ENCODE measurements at places on chromosomes 4 and X. TPM values are rescaled to one million over a fixed set of nuclear protein-coding genes. Genes with fewer than 3 reads are reported as not detected.

YY2 gene
- 3.3 TPM for total RNA-seq

GRCh38 chrX:100410901-100411801, 1.1 kb upstream of the PCDH19 start:
- no peak for DNase-seq

DNA sequence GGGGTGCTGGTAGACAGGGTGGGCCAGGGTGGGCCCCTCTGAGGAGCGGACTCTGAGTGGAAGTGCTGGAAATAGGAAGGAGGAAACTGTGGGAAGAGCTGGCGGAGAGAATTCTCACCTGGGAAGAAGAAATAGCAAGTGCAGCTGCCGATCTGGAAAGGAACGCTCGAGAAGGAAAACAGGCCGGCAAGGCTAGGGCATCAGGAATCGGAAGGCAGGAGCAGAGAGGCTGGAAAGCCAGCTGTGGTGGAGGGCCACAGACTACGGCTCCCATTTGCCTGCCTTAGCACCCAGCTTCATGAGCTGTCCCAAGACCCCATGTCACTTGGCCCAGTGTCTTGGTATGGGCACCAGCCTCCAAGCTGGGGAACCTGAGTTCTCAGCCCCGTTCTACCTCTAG, 37.3 kb downstream of the DCTD start:
- no peak for DNase-seq

- no peak for DNase-seq
Observed at GRCh38 chrX:135383249-135383648, 38.5 kb upstream of the SMIM10L2A start.

PRSS12 gene
- total RNA-seq: 6.4 TPM

GPRIN3 gene
- total RNA-seq: 36.8 TPM

GRCh38 chr4:5448221-5448620, 260.1 kb downstream of the EVC2 start:
- no peak for DNase-seq

GRCh38 chr4:68416591-68416990, 30.7 kb upstream of the TMPRSS11E start:
- DNase-seq: no peak

DNA sequence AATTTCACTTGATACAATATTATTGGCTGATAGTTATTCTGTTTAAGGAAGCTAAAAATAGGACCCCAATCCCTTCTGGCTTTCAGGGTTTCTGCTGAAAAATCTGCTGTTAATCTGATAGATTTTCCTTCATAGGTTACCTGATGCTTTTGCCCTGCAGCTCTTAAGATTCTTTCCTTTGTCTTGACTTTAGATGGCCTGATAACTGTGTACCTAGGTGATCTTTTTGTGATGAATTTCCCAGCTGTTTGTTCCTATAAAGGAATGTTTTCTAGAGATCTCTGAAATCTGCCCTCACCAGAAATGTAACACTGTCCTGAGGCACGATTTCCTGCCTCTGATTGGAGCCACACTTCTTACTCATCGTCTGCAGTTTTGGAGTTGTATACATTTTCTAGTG, 69.4 kb upstream of the PRDM5 start:
- no peak for DNase-seq

GRCh38 chrX:37684426-37684825, 1.2 kb upstream of the XK start:
- peak; percentile 47 for DNase-seq

SHROOM2 gene
- total RNA-seq: 22.5 TPM

GRCh38 chr4:17033025-17033767, 134.8 kb upstream of the LDB2 start:
- DNase-seq: no peak

DNA sequence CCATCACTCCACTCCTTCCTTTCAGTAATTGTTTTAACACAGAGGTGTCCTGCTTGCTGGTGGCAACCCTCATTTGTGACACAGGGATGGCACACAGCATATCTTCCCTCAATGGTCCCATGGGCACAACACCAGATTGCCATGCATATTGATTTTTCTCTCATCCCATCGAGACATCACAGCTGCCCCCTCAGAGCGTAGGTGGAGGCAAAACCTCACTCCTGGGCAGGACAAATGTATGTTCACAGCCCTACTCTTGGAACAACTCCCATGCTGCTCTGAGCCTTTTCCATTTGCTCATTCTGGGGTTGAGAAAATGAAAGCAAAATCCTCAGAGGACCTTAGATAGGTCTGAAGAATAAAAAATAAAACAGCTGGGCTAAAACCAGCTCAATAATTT, 172.2 kb downstream of the GABRB1 start:
- DNase-seq: no peak

DNA sequence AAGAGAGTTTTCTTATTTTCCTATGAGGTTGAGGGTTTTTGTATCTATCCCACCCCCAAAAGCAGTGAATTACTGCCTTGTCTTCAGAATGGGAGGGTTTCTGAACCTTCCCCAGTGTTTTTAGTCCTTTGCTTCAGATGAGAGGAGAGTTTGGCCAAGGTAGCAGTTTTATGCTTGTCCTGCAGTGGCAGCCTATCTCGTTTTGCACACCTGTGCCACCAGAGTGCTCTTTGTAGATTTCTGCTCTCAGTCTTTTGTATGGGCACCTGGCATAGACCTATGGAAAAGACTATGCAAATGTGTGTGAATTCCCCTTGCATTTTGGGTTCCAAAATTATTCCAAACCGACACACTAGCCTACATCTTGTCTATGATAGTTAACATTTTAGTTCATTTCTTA, 5.8 kb downstream of the TBC1D19 start:
- DNase-seq: no peak

DNA sequence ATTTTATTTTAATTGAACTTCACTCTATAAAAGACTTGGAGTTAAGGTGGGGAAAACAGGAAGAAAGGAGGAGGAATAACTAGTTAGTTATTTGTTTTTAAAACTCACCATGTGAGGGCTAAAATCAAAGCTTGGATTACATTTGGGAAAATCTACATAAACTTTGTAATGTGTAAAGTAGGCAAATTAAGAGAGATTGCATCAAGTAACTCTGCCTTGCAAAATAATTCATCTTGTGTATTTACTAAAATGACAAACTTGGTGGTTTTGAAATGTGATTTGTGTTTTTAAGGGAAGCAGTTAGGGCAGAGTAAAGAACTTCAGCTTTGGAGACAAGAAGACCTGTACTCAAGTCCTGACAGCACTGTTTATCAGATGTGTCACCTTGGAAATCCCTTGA, 43.3 kb upstream of the RASSF6 start:
- DNase-seq: no peak

XAGE1A gene
- not detected for total RNA-seq

DNA sequence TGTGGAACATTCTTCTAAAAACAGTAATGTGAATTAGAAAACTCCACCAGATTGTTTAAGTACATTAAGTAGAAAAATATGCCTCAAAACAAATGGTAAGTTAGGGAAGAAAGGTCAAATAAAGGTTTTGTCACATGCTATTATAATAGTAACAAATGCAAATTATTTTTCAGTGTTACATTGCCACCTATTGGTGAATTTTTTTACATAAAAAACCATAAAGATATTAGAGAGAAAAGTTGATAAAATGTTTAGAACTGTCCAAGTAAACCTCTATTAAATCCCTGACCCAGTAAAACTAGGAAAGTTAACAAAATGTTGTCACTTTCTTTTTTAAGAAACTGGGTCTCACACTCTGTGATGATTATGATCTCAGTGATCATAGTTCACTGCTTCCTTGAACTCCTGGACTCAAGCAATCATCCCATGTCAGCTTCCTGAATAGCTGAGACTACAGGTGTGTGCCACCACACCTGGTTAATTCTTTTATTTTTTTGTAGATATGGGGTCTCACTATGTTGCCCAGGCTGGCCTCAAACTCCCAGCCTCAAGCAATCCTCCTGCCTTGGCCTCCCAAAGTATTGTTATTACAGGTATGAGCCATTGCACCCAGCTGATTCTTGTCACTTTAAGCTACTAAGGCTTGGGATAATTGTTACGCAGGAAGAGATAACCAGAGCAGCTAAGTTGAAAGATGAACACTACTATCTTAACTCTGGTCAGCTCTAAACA, 157.6 kb downstream of the ATRX start:
- DNase-seq: no peak

NWD2 gene
- total RNA-seq: 11.1 TPM

DNA sequence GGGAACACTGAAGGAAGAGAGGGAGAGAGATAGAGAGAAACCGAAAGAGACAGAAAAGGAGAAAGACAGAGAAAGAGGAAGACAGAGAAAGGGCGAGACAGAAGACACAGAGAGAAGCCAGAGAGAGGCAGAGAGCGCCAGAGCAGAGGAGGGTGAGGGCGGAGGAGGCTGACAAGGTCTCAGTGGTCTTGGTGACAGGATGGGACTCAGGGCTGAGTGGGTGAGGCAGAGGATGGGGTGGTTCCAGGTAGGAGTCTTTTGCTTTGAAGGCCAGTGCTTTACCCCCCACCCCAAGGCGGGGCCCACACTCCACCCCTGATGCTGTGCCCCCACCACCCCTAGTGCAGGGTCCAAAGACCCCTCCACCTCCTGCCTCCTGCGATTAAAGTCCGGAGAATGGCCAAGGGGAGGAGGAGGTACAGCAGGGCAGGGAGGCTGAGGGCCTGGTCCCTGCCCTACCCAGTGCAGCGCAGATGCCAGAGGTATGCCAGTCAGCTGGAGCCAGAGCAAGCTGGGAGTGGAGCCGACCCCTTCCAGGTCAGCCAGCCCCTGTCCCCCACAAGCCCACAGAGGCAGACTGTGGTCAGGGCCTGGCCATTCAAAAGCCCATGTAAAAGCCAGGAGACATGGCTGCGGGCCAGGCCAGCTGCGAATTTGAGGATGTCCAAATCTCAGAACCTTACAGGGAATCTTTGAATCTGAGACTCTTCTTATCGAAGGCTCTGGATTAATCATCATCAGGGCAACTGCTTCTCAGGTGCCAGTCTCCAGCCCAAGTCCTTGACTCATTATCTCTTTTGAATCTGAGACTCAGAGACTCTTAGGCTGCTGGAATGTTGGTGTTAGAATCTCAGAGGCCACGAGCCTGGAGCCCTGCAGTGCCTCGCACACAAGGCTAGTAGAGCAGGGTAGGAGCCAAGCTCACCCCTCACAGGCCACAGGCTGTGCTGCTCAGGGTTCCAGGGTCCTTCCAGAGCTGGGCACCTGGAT, 758 bp downstream of the IQSEC2 start:
- DNase-seq: no peak

DNA sequence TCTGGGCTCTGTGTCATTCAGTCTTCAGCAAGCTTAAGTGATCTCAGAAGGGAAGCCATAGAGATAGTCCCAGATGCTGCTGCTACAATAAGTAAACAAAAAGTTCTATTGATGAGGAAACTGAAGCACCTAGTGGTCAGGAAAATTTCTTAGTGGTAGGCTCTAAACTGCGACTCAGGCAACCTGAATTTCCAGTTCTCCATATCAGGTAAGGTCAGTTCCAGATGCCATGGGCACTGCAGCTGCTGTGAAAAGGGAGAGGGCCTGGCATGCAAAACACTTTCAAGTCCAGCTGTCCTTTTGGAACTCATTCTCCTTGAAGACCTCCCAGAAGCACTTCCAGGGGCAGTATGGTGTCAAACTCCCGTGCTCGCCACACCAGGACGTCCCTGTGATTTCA, 46.2 kb downstream of the REELD1 start:
- DNase-seq: no peak

TCP11X2 gene
- total RNA-seq: 2.9 TPM

GRCh38 chr4:173243321-173243720, 74.7 kb downstream of the GALNT7 start:
- no peak for DNase-seq

DNA sequence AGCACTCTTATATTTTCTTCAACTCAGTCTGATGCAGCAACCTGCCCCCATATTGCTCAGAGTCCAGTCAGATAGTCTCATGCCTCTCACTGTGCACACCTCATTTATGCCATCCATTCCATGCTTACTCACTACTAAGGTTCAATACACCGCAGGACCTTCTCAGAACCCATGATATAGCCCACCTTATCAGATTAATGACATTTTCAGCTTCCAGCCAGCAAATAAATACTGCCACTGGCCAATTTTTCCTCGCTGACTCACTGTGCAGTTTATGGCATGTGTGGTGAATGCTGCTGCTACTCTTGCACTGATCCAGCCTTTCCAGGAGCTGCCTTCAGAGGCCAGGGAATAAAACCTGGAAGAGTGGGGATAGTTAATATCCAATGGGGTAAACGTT, 380.6 kb upstream of the SPOCK3 start:
- no peak for DNase-seq

- DNase-seq: no peak
Observed at GRCh38 chr4:25437926-25438325, 60.9 kb downstream of the ANAPC4 start.

- DNase-seq: peak; percentile 33
Observed at GRCh38 chr4:3176367-3177229, 72.4 kb upstream of the MSANTD1 start.

DCTD gene
- 32.7 TPM for total RNA-seq

- DNase-seq: no peak
Observed at GRCh38 chr4:101307899-101308298, 39.4 kb downstream of the PPP3CA start.

- no peak for DNase-seq
Observed at GRCh38 chr4:110989125-110989524, 366.2 kb upstream of the PITX2 start.

GRCh38 chrX:1281521-1281920, 12.9 kb downstream of the CSF2RA start:
- no peak for DNase-seq

VCX3A gene
- total RNA-seq: not detected

DNA sequence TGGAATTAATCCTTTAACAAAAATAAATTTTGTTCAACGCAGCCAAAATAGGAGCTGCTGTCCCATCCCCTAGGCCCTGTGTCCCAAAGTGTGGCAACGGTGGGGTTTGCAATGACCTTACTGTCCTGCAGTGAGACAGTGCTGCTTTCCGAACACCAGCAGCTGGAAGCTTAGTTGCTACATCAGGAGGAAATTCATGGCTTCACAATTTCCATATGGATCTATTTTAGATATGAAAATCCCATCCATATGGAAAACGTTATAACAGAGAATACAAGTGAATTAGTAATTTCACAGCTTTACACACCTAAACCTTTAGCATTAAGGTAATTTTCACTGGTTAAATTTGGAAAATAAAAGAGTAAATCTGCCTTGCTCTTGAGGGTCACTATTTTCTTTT, 396.3 kb upstream of the TENM3 start:
- no peak for DNase-seq

RFC1 gene
- 45.5 TPM for total RNA-seq

DNA sequence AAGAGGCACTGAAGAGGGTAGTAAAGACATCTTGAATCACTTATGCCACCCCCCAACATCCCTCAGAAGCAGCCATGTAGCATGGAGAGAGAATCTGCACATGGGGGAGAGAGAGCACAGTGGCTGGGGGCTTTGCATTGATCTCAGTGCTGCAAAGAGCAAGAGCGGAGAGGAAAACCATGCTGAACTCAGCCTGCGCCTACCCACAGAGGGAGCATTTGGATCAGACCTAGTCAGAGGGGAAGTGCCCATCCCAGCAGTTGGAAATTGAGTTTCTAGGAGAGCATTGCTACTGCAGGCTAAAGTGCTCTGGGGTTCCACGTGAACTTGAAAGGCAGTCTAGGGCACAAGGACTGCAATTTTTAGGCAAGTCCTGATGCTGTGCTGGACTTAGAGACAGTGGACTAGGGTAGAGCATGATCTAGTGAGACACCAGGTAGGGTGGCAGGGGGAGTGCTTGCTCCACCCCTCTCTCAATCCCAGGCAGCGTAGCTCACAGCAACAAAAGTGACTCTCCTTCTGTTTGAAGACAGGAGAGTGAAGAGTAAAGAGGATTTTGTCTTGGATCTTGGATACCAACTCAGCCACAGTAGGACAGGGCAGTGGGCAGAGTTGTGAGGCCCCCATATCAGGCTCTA, 9.0 kb upstream of the PROM1 start:
- no peak for DNase-seq

Data from cerebellum (tissue), 4 donors.